ENCODE measurements at places on chromosomes 5 and 9.

- DNase-seq: no peak
Measured at GRCh38 chr5:13558408-13558807, 386.1 kb downstream of the DNAH5 start.

DNA sequence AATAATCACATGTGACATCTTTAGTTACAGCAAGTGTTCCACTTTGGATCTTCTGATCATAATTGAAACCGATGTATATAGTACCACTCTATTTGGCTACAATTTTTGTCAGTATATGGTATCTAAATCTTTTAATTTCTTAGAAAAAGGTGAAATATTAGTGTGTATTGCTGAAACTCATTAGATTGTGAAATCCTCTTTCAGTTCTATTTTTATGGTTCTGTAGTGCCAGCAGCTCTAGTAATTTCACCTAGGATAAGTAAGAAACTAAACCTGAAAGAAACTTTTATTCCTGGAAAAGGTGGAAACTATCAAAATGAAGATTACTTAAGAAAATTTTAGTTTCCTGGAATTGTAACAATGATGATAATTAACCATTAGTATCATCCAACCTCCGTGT is 370.9 kb downstream of the NNT start:
- no peak for DNase-seq

GRCh38 chr9:128286440-128286839 is 10.4 kb downstream of the SWI5 start:
- DNase-seq: peak; percentile 15

GRCh38 chr5:139382807-139383206 is 290 bp downstream of the SLC23A1 start:
- DNase-seq: no peak

- peak; percentile 65 for DNase-seq
Measured at GRCh38 chr9:69898714-69899209, 78.1 kb downstream of the CFAP95 start.

GRCh38 chr9:20552874-20553557 is 69.3 kb downstream of the MLLT3 start:
- DNase-seq: no peak

DNA sequence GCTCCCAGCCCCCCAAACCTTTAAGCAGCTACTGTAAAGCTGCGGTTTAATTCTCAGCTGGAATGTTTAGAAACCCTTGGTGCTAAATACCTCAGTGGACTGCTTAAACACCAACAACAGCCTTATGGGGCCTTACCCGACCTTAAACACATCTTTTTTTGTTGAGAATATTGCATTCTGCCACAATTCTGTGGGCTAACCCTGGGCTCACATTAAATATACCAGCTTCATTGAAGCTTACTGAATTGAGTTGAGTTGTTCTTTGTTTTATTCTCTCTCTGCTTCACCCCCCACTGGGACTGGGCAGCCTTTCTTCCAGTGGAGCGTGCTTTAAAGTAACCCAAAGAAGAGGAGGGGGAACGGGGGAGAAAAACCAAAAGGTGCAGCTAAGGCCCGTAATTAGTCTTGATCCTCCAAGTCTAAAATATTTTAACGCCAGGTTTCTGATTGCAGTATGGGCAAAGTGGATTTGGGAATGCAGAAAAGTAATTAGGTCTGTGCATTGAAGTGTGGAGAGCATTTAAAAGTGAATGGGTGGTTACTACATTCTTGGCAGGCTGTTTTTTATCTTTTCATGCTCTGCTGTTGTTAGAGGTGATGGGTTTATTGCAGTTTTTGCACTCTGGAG is 281.2 kb downstream of the NR2F1-AS1 start:
- no peak for DNase-seq

DNA sequence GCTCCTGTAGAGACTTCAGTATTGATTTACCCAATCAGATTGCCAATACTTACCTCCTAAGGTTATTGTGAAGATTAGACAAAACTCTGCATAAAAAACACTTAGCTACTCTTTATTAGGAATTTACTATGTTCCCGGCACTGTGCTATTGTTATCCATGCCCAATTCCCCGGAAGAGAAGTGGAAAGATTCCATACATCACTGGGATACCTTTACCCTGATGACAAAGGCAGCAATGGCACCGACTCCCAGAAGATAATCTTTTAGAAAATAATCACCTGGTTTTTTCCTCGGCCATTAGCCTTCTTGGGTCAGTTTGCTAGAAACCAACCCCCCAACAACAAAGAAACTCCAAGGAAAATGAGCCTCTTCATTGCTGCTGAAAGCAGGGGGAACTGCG is 226.0 kb downstream of the SNX18 start:
- no peak for DNase-seq

- no peak for DNase-seq
Measured at GRCh38 chr9:8823131-8823895, 1023.7 kb upstream of the DMAC1 start.

- no peak for DNase-seq
Measured at GRCh38 chr5:55623789-55624188, 88.3 kb downstream of the SLC38A9 start.
